ENCODE measurements at places on chromosomes 7 and 10.

- no peak for DNase-seq
Observed at GRCh38 chr7:95375591-95376257, 20.5 kb downstream of the PON3 start.

DNA sequence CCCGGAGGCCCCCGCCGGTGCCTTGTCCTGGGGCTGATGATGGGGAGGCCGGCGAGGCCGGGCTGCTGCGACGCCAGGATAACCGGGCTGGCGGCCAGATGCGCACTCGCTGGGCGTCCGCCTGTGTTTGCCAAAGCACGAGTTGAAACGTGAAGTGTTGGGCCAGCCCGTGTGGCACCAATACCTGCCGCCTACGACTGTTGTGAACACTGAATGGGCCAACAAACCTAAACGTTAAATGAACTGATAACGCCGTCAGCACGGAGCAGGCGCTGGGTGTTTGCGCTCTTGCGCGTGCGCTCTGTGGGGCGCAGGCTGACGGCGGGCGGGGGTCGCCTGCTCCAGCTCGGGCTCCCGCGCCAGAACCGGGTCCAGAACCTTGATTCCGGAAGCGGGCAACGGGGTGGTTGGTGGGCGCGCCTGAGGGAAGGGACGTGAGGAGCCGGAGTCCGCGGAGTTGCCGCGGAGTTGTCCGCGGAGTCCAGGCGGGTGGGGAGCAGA is 658 bp downstream of the CYP2E1 start:
- no peak for DNase-seq

GRCh38 chr10:49595713-49596492 is 14.2 kb upstream of the SLC18A3 start:
- DNase-seq, result no peak

- no peak for DNase-seq
Observed at GRCh38 chr10:69728335-69728870, 73.3 kb upstream of the COL13A1 start.

GRCh38 chr10:71679425-71679824 is 40.2 kb downstream of the C10orf105 start:
- no peak for DNase-seq
